ENCODE measurements at places on chromosomes 3 and 15.

DNA sequence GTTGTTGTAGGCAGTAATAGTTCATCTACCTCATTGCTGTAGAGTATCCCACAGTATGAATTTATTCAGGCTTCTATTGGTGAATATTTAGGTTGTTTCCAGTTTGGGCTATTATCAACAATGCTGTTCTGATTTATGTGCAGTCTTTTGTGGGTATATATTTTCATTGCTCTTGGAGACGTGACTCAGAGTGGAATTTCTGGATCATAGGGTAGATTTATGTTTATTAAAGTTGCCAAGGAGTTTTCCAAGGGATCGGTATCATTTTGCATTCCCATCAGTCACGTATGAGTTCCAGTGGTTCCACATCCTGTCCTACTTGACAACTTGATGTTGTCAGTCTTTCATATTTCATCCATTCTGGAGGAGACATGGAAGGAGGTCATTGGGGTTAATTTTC lies 8.4 kb upstream of the HRH1 start:
- DNase-seq, result no peak

GRCh38 chr3:50853936-50854335 lies 179.2 kb downstream of the DOCK3 start:
- no peak for DNase-seq

DNA sequence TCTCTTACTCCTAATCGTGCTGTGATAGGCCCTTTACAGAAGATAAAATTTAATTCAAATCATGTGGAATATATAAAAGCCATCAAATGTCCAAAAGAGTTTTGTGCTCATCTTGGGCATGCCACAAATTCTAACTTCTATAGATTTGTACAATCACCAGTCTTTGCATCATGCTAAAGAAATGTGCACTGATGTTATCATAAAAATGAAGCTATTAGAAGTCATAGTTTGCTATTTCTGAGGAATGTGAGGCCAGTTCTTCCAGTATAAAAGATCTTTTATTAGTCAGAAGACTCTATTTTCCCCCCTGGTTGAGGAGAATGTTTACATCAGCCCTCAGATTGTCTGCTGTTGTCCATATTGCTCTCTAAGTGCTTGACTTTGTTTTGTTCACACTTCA lies 2.1 kb upstream of the ANXA2 start:
- DNase-seq, result no peak

DNA sequence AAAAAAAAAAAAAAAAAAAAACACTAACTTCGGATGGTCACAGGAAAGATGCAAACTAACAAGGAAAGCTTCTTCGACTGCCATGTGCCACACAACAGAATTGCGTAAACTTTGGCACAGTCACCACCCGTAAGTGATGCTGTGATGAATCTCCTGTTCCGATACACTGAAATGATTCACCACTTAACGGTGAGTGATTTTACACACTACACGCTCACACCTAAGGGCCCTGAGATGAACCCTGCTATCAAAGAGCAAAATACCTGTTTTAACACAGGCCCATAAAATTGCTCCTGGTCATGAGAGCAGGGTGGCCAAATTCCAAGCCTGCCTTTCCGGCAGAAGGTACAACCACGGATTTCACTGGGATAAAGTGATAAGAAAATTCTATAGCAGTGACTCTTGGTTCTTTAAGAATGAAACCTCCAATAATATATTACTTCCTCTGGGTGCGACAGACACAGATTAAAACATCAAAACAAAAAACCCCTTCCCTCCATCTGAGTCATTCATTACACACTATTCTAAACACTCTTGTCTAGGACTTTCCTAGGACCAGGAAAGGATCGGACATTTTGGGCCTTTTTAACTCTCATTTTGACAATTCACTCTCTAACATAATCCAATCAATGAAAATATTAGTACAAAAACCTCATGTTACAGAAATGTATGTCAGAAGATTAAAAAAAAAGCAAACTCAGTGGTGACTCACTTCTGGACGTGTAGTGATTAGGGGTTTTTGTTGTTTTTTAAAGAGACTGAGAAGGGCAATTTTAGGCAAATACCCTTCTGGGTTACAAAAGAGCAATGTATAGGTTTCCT lies 28.3 kb downstream of the LRIG1 start:
- no peak for DNase-seq

DNA sequence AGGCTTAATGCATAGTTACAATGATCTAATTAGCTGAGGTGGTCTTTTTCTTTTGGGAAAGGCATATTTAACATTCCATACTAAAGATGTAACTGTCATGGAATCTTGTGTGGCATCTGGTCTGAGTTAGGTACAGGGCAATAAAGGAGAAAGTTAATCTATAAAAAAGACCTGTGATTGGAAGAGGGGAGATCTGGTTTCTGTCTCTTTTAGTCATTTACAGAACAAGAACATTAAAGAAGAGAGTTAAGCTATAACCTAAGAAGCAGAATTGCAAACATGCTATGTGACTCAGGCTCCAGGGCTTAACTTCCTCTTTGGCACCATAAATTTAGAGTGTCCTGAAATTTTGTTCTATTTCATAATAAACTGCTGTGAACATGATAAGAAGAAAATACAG lies 47.2 kb upstream of the MME start:
- no peak for DNase-seq

- DNase-seq, result no peak
Observed at GRCh38 chr3:170426240-170426797, 7.7 kb downstream of the CLDN11 start.

- DNase-seq, result no peak
Observed at GRCh38 chr3:49924683-49925082, 4.9 kb downstream of the MON1A start.

DNA sequence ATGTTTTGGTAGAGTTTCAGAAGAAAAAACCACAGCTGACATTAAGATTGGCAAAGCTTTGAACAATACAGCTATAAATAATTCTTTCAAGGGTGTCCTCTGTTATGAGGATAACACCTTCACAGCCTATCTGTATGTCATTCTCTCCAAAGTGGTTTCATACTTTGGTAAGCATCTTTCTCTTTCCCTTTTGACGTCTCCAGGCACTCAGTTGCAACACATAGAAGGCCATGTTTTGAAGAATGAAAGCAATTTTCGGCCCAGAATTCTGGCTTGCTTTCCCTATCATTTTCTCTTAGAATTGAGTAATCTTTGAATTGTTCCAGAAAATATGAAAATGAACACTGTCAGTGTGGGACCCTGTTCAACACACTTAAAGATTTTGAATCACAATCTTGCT lies 200.0 kb upstream of the CBLB start:
- no peak for DNase-seq

GRCh38 chr3:7630925-7631324 lies 770.0 kb downstream of the GRM7 start:
- DNase-seq, result no peak

DNA sequence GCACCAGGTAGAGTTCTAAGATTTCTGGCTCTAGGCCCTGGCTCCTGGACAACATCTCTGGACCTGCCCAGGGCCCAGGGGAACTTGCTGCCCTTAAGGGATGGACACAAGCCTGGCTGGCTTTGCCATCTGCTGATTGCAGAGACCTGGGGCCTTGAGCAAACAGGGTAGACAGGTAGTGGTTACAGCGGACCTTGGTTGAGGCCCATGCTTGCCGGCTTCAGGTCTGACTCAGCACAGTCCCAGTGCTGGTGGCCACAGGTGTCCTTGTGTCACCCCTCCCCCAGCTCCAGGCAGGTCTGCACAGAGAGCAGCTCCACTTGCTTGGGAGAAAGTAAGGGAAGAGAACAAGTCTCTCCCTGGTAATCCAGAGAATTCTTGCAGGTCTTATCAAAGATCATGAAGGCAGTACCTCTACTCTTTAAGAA lies 15.9 kb upstream of the ACTL6A start:
- no peak for DNase-seq

GRCh38 chr3:126752303-126753190 lies 48.5 kb downstream of the CHCHD6 start:
- DNase-seq, result peak; percentile 54

- DNase-seq, result no peak
Observed at GRCh38 chr3:170740285-170740684, 129.7 kb downstream of the RPL22L1 start.

GRCh38 chr15:95574053-95574452 lies 756.4 kb upstream of the NR2F2 start:
- no peak for DNase-seq

- DNase-seq, result no peak
Observed at GRCh38 chr15:88704791-88705768, 66.3 kb downstream of the ISG20 start.

DNA sequence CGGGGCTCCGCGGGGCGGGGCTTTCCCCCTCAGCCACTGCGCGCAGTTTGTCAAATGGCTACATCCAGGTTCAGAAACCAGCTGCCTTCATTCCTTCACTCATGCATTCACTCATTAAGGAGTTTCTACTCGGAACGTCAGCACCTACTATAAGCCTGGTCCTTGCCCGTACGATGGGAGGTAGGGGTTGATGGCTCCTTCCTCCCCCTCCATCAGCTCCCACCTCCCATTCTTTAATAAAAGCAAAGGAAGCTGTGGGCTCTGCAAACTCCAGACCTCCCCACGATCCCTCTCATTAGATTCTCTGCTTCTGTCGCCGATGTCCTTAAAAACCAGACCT lies 267 bp upstream of the CFAP92 start:
- DNase-seq, result no peak

DNA sequence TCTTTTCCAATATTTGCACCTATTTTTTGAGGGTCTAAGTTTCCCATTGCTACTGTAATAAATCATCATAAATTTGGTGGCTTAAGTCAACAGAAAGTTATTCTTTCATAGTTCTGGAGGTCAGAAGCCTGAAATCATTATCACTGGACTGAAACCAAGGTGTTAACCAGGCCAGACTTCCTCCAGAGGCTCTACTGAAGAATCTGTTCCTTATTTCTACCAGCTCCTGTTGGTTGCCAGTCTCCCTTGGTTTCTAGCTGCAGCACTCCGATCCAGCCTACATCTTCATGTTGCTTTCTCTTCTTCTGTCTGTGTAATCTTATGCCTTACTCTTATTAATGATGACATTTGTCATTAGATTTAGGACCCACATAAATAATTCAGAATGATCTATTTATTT lies 22.0 kb upstream of the ARPP21 start:
- DNase-seq, result no peak

- DNase-seq, result no peak
Observed at GRCh38 chr15:70867911-70868467, 14.0 kb upstream of the LARP6 start.

DNA sequence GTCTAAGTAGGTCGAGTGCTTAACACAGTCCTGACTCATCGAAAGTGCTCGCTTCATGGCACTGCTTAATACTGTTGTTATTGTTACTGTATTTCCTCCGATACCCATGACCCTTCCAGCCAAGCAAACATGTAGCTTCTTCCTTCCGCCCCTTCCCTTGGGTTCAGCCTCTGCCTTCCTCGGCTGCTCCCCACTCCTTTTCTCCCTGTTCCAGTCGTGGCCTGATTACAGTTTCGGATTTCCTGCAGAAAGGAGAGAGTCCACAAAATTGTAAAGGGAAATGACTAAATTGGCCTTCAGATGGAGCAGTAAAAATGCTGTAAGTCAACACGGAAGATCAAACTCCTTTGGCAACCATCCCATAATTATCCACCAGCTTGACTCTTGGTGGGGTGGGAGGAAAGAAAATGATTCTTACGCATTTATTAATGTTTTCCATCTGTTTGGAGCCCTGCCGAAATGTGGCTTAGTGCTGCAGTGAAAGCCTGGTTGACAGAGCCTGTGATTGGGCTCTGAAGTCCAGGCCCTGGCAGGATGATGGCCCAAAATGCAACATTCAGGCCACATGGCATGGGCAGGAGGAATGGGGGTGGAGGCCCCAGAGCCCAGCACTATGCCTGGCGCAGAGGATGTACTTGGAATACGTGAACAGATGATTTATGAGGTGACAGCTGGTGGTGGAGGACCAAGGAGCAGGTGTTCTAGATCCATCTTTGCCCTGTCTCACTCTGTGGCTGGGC lies 37.6 kb downstream of the FAM3D start:
- DNase-seq, result no peak

DNA sequence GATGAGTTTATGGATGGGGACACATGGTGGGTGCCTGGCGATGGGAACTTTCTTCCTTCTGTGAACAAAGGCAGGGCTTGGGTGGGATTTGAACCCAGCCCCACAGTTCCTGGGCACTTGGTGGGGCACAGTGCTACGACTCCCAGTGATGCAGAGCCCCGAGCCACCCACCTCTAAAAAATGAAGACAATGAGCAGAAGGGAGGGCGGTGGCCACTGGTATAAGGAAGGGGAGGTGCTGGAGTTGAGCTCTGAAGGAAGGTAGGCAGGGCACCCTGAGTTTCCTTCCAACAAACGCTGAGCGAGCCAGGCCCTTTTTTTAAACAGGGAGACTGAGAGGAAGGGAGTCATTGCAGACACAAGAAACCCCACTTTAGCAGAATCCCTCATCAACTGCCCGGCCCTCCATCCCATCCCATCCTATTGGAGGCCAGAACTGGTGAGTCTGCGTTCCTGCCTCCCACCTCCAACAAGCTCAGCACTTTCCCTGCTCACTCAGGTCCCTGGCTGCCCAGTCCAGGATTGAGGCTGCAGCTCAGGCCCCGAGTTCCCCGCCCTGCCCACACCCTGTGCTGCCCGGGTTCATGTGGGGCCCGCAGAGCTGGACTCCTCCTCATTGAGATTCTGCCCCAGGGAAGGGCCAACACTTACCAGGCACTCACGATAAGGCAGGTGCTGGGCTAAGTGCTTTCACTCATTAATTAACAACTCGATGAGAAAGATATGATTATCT lies 57.3 kb downstream of the LINGO1 start:
- no peak for DNase-seq

- no peak for DNase-seq
Observed at GRCh38 chr3:96017556-96017955, 796.8 kb upstream of the EPHA6 start.

DNA sequence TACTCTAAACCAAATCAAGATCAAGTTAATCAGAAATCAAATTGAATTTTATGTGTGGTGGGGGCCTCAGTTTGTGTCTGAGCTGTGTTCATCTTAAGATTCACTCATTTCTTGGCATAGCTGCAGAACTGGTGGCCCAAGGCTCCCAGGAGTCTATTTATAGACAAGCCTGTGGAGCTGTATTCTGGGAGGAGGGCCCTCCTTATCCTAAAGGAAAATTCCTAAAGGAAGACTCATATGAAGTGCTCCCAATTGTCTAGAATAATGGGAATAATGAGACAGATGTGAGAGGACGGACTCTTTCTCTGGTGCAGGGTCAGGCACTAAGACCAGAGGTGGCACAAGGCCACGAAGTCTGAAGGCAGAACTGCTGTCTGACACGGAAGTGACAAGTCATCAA lies 38.9 kb downstream of the C3orf85 start:
- DNase-seq, result no peak

- DNase-seq, result no peak
Observed at GRCh38 chr3:139533781-139534454, 5.6 kb downstream of the RBP1 start.

Measured in CD4-positive, alpha-beta T cell treated with Interleukin-4 for 1 hour (primary cell).